ENCODE measurements at places on chromosomes 1 and 21.

GRCh38 chr1:203593723-203594122 is 32.9 kb upstream of the ATP2B4 start:
- H3K27me3 ChIP-seq, result peaks cover 3% of the 10 kb centered on the region
- DNase-seq, result peak; percentile 78
- no peaks in the 10 kb centered on the region for H3K36me3 ChIP-seq
- H3K4me1 ChIP-seq, result peaks cover 23% of the 10 kb centered on the region

DNA sequence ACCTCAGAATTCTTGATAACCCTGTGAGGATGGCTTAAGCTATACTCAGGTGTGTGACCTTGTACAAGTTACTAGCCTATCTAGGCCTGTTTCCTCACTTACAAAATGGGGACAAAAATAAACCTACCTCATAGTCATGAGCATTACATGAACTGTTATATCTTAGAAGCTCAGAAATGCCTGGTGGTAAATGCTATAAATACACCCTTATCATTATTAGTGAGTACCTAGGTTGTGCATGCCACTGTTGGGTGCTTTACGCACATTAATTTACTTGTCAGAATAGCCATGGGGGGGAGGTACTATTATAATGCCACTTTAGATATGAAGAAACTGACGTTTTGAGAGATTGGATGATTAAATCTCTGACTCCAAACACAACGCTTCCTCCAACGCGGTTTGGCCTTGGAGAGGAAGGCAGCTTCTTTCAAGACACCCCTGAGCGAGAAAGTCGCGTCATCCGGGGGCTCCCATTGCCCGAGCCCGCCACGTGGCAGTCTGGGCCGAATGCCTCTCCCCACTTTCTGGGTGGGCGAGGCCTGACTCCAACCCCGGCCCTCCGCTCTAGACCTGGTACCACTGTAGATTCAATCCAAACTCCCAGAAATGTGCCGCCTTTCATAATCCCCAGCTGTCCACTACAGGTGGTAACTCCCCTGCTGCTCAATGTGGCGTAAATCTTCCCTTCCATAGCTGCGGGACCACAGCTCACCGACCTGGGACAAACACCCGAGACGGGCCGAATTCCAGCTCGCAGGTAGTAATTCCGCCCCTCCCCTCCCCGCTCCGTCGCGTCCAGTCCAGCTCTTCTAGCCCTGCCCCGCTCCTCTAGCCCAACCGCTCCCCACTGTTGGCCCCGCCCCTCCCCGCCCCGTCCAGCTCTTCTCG is 771 bp upstream of the RAD54L start:
- peaks cover 37% of the 10 kb centered on the region for H3K4me1 ChIP-seq

- H3K4me3 ChIP-seq, result no peak overlapping the region
- H3K27me3 ChIP-seq, result no peaks in the 10 kb centered on the region
- no peak overlapping the region for H3K27ac ChIP-seq
- peaks cover 14% of the 10 kb centered on the region for H3K4me1 ChIP-seq
Observed at GRCh38 chr1:226825037-226825745, 45.2 kb upstream of the PSEN2 start.

DNA sequence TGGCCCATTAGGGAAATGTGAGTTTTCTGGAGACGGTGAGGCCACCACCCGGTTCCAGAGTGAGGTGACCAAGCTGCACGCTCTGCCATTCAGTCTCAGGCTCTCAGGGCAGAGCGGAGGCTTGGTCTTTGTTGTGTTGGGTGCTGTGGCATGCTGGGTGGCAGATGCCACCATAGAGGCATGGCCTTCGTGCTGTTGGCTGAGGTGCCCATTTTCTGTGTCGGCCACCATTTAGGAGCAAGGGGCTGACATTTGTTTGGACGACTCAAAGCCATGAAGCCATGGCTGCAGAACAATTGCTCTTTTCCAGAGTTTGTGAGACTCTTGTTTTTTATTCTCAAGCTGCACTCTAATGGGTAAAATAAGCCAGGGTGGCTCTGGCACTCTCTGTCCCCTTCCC is 36.8 kb upstream of the PWP2 start:
- H3K27me3 ChIP-seq, result no peaks in the 10 kb centered on the region
- DNase-seq, result no peak
- peaks cover 25% of the 10 kb centered on the region for H3K4me1 ChIP-seq
- H3K36me3 ChIP-seq, result peaks cover 37% of the 10 kb centered on the region
- H3K4me3 ChIP-seq, result no peak overlapping the region

DNA sequence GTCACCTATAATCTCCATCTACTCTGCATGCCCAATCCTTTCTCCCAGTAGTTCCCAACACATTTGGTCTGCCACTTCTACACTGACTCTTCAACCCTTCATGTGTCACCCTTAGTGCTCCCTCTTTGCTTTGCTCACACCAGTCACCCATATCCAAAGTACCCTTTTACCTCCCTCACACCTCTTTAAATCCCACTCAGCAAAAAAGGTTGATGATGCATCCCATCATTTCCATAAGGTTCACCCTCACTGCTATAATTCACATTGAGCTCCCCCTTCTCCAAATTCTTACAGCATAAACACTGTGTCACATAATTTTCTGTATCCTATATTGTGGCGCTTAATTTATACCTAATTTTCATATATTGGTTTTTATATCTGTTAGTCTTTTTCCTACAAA is 83.8 kb upstream of the ATP1B1 start:
- DNase-seq, result no peak
- H3K36me3 ChIP-seq, result peaks cover 4% of the 10 kb centered on the region
- no peaks in the 10 kb centered on the region for H3K4me1 ChIP-seq
- H3K4me3 ChIP-seq, result no peak overlapping the region
- H3K27me3 ChIP-seq, result peaks cover 22% of the 10 kb centered on the region

GRCh38 chr1:93152835-93153234 is 27.4 kb downstream of the TMED5 start:
- no peak for DNase-seq
- no peaks in the 10 kb centered on the region for H3K27me3 ChIP-seq
- no peak overlapping the region for H3K27ac ChIP-seq
- H3K4me1 ChIP-seq, result peaks cover 22% of the 10 kb centered on the region
- peaks cover 44% of the 10 kb centered on the region for H3K36me3 ChIP-seq

DNA sequence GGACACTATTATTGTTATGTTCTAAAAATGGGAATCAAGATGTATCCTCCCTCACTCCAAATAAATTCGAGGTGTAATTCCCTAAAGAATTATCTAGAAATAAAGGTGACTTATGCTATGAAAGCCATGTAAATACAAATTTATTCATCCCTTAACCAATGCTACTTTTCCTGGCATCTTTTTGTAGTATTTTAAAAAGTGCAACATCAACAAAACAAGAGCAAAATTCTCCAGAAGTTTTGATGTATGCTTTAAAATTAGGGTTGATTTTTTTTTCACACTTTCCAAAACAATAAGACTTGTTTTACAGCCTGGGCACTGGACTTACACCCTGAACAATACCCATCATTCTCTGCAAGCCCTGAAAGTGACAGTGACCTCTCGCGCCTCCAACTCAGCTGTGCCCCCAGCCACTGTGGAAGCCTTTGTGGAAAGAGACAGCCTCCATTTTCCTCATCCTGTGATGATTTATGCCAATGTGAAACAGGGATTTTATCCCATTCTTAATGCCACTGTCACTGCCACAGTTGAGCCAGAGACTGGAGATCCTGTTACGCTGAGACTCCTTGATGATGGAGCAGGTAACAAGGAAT is 21.4 kb upstream of the CLCA1 start:
- no peaks in the 10 kb centered on the region for H3K36me3 ChIP-seq
- no peaks in the 10 kb centered on the region for H3K4me1 ChIP-seq
- H3K27me3 ChIP-seq, result peaks cover 5% of the 10 kb centered on the region
- no peak overlapping the region for H3K4me3 ChIP-seq

DNA sequence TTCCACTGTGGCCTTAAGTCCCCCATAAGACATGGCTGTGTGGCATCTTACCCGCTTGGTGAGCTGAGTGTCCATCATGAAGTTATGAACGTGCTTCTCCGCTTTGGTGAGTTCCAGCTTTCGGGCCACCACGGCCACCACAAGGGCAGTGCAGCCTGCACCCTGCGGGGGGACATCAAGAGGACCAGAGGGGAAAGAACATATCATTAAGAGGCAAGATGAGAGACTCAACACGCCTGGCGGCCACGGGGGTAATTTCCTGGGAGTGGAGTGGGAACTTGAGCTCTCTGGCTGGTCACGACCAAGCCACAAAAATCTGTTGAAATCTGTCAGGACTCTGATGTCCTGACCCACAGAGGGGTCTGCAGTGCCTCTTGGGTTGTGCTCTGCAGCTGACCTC is 117.9 kb upstream of the ADAR start:
- no peak for DNase-seq
- H3K36me3 ChIP-seq, result peaks cover 2% of the 10 kb centered on the region
- H3K4me1 ChIP-seq, result peaks cover 31% of the 10 kb centered on the region
- H3K4me3 ChIP-seq, result no peak overlapping the region

GRCh38 chr1:105210747-105211146 is 1461.0 kb downstream of the AMY1C start:
- no peaks in the 10 kb centered on the region for H3K36me3 ChIP-seq
- H3K27ac ChIP-seq, result no peak overlapping the region
- H3K4me1 ChIP-seq, result no peaks in the 10 kb centered on the region
- H3K4me3 ChIP-seq, result no peak overlapping the region
- no peaks in the 10 kb centered on the region for H3K27me3 ChIP-seq

GRCh38 chr1:192088496-192088895 is 69.8 kb upstream of the RGS18 start:
- H3K36me3 ChIP-seq, result no peaks in the 10 kb centered on the region
- no peak overlapping the region for H3K27ac ChIP-seq
- DNase-seq, result no peak
- no peaks in the 10 kb centered on the region for H3K27me3 ChIP-seq
- H3K4me3 ChIP-seq, result no peak overlapping the region
- no peaks in the 10 kb centered on the region for H3K4me1 ChIP-seq

- no peaks in the 10 kb centered on the region for H3K27me3 ChIP-seq
- no peak for DNase-seq
- H3K4me3 ChIP-seq, result no peak overlapping the region
- no peak overlapping the region for H3K27ac ChIP-seq
Observed at GRCh38 chr21:18545908-18546307, 142.3 kb upstream of the TMPRSS15 start.

- H3K36me3 ChIP-seq, result no peaks in the 10 kb centered on the region
- H3K4me1 ChIP-seq, result no peaks in the 10 kb centered on the region
- DNase-seq, result no peak
- H3K4me3 ChIP-seq, result no peak overlapping the region
- H3K27me3 ChIP-seq, result peaks cover 17% of the 10 kb centered on the region
- no peak overlapping the region for H3K27ac ChIP-seq
Observed at GRCh38 chr1:204338360-204338759, 21.4 kb downstream of the PLEKHA6 start.

All from activated CD8-positive, alpha-beta memory T cell treated with anti-CD3 and anti-CD28 coated beads, Interleukin-2, amount 10 ng/mL, durations not matched to agents 7 days and 5 days (primary cell).